NCI-H2029 (cell line): ENCODE measurements at places on chromosomes 13 and 19.
A peak's percentile ranks its signal among the peaks of the same experiment; 100 is the strongest.

GRCh38 chr19:14479309-14479974 lies 4.3 kb upstream of the PTGER1 start:
- DNase-seq: no peak

- no peak for DNase-seq
These were observed 55.1 kb downstream of the DIAPH3 start for GRCh38 chr13:60108589-60108988.

DNA sequence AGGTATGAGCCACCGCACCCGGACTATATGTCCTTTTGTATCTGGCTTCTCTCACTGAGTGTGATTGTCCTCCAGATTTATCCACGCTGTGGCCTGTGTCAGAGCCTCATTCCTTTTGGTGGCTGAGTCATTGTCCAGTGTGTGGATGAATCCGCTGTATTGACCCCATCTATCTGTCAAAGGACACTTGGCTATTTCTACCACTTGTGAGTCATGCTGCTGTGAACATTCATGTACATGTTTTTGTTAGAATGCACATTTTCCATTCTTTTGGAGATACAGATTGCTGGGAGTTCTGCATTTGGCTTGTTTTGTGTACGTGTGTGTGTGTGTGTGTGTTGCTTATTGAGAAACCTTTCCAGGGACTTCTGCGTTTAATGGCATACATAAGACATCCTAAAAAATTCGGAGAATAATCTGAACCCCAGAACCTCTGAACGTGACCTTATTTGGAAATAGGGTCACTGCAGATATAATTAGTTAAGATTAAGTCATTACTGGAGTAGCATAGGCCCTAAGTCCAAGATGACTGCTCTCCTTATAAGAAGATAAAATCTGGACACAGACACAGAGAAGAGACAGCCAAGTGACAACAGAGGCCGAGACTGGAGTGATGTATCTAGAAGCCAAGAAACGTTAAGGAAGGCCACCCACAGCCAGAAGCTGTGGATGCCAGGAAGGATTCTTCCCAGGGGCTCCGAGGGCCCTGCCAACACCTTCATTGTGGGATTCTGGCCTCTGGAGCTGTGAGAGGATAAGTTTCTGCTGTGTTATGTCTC lies 4.9 kb upstream of the GIPC3 start:
- DNase-seq: no peak

- peak; percentile 27 for DNase-seq
These were observed 6.5 kb upstream of the OPA3 start for GRCh38 chr19:45591004-45591637.

- no peak for DNase-seq
These were observed 18.4 kb downstream of the TEX29 start for GRCh38 chr13:111338841-111339240.

GRCh38 chr19:5018224-5019015 lies 49.5 kb downstream of the KDM4B start:
- DNase-seq: no peak

GRCh38 chr19:5718579-5719273 lies 1.2 kb downstream of the LONP1 start:
- DNase-seq: no peak

DNA sequence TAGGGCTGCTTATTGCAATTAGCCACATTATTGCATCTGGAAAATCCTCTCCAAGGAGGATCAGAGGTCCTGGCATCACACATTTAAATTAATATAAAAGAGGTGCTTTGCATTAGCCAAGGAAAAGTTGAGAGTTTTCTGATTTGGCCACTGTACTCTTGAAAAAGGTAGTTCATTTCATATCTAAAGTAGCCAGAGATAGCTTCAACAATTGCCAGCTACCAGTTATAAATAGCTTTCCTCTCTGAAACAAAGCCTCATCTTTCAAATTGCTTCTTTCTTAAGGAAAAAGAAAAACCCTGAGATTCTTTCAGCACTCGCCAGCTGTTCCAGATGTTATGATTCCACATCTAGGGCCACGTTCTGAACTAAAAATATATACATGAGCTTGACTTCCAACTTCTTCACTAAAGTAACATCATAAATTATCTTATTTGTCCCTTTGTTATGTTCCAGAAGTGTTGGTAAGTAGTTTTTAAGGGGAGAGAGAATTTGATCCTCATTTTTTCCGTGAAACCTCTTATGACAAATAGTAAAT lies 69.6 kb downstream of the ERCC5 start:
- DNase-seq: no peak

DNA sequence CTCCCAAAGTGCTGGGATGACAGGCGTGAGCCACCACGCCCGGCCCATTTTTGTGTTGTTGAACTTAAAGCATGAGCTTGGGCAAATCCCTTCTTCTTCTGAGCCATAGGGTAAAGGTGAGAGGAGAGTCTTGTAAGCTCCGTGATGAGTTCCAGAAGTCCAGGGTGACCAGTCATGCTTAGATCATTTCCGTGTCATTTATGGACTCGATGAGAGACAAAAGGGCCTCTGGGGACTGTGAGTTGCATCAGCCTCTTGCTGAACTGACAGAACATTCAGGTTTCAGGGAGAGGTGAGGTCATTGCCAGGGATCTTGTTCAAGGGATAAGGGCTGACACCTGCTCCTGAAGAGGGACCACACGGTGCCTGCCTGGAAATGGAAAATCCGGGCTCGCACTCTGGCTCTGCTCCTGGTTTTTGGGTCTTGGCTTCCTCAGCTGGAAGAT lies 53.6 kb downstream of the GADD45B start:
- peak; percentile 96 for DNase-seq

- peak; percentile 41 for DNase-seq
These were observed 3.7 kb downstream of the CDC34 start for GRCh38 chr19:535017-535835.

- DNase-seq: no peak
These were observed 69.0 kb upstream of the NPAS1 start for GRCh38 chr19:46950526-46951170.

- DNase-seq: no peak
These were observed 416.4 kb downstream of the DCT start for GRCh38 chr13:94063096-94063495.

- DNase-seq: no peak
These were observed 920 bp upstream of the ANO8 start for GRCh38 chr19:17335575-17335974.

DNA sequence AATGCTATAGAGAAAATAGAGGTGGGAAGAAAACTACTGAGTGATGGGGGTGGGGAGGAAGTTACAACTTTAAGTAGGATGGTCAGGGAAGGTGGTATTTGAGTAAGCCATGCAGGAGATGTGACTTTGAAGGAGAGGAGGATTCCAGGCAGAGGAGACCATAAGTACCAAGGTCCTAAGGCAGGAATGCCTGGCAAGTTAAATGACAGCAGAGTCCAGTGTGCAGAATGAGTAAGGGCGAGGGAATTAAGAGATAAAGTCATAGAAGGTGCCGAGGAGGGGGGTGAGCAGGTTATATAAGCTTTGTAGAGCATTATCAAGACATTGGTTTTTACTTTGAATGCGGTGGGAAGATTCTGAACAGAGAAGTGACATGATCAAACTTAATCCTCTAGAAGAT lies 43.2 kb upstream of the WDFY2 start:
- DNase-seq: no peak

GRCh38 chr13:81080911-81081454 lies 740.1 kb upstream of the SPRY2 start:
- no peak for DNase-seq

DNA sequence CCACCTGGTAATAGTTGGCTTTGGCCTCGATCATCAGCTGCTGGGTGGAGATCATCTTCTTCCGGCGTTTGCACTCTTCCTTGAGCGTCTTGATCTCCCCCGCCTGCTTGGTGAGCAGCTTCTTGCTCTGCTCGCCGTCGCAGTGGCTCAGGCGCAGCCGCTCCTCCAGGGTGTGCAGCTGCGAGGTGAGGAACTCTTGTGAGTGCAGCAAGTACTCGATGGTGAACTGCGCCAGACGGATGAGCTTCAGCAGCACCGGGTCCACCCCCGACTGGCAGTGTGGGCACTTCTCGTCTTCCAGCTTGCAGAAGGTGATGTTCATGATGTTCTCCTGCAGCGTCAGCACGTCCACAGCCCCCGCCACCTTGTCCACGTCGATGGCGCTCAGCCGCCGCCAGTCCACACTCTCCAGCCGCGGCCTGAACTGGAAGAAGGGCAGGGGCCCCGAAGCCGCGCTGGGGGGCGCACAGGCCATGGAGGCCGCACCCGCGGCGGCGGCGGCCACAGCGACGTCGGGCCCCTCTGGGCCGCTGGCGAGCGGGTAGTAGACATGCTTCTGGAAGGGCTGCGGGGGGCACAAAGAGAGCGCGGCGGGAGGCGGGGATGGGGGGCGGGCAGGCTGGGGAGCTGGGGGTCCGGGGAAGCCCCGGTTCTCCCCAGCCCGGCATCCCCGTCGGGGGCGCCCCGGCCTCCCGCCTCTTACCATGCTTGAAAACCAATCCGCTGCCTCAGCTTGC lies 3.0 kb downstream of the DZIP1 start:
- no peak for DNase-seq

DNA sequence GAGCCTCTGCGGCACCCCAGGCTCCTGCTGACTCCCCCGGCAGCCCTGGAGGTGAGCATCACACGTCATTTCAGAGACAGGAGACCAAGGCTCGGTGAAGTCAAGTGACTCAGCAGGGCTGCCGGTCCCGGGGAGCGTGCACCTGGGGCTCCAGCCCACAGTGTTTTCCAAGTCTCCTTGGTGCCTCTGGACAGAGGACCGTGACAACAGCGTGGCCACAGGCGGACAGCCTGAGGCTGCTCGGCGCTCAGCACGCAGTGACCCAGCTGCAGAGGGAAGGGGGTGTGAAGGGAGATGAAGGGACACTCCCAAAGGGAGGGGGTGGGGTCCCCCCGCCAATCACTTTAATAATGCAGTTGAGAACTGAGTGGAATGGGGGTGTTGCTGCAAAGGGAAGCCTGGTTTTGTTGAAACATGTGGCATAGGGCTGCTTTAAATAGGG lies 17.5 kb upstream of the ASPDH start:
- DNase-seq: no peak

- DNase-seq: no peak
These were observed 327.4 kb upstream of the ZNF507 start for GRCh38 chr19:32018014-32018413.

GRCh38 chr19:19775891-19776205 lies 42.9 kb upstream of the ZNF14 start:
- DNase-seq: peak; percentile 51

DNA sequence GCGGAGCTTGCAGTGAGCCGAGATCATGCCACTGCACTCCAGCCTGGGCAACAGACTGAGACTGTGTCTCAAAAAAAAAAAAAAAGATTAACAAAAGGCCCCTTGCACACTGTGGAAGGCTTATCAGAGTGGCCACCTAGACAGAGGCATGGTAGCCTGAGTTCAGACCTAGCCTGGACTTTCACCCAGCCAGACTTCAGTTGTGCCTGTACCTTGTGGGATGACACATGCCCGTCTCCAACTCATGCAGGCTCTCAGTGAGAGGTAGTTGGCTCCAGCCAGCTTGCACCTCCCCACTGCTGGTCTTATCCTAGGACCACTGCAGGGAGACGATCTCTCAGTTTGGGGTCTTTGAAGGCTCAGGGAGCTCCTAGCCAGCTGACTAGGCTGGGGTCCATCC lies 52.2 kb downstream of the GATAD2A start:
- no peak for DNase-seq

GRCh38 chr13:25080773-25081172 lies 15.2 kb upstream of the PABPC3 start:
- DNase-seq: no peak

GRCh38 chr13:66574606-66575005 lies 655.5 kb downstream of the PCDH9 start:
- no peak for DNase-seq

GRCh38 chr13:30827578-30827925 lies 78.5 kb upstream of the MEDAG start:
- no peak for DNase-seq

GRCh38 chr19:32311371-32311770 lies 34.0 kb upstream of the ZNF507 start:
- DNase-seq: no peak

- no peak for DNase-seq
These were observed 16.1 kb upstream of the NANOS3 start for GRCh38 chr19:13860679-13861391.
